ENCODE measurements at places on chromosomes 12 and 14.

DNA sequence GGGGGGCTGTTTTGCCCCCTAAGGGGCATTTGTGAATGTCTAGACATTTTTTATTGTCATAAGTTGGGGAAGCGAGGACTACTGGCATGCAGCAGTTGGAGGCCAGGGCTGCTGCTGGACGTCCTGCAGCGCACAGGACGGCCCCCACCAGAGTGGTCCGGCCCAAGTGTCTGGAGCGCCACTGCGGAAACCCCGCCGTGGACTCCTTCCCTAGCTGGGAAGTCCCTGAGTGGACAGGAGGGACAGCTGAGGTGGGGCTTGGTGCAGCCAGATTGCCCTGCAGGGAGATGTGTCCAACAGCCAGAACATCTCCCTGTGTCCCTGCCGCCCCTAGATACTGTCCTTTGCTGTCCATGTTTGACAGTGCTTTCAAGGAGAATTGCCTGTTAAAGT lies 5.5 kb downstream of the CKB start:
- DNase-seq: no peak

GRCh38 chr12:13786646-13787045 lies 194.8 kb downstream of the GRIN2B start:
- DNase-seq: no peak

DNA sequence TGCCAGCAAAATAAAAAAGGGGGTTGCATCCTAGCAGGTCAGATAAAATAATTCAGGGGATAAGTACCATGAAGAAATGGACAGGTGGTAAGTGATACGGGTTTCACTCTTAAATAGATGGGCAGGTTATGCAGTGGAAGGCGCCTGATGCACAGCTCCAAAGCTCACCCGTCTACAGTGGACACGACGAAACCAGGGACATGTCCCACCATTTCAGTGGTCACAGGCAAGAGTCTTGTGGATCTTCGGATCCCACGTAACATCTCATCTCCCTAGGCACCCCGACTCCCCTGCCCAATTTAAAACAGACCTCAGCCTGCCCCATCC lies 60.5 kb downstream of the DDX51 start:
- no peak for DNase-seq

- DNase-seq: no peak
These were observed 8.9 kb upstream of the B4GALNT1 start for GRCh38 chr12:57641699-57642442.

GRCh38 chr12:81957631-81958030 lies 198.5 kb upstream of the PPFIA2 start:
- no peak for DNase-seq

- no peak for DNase-seq
These were observed 170.7 kb upstream of the GZMB start for GRCh38 chr14:24804552-24805212.

DNA sequence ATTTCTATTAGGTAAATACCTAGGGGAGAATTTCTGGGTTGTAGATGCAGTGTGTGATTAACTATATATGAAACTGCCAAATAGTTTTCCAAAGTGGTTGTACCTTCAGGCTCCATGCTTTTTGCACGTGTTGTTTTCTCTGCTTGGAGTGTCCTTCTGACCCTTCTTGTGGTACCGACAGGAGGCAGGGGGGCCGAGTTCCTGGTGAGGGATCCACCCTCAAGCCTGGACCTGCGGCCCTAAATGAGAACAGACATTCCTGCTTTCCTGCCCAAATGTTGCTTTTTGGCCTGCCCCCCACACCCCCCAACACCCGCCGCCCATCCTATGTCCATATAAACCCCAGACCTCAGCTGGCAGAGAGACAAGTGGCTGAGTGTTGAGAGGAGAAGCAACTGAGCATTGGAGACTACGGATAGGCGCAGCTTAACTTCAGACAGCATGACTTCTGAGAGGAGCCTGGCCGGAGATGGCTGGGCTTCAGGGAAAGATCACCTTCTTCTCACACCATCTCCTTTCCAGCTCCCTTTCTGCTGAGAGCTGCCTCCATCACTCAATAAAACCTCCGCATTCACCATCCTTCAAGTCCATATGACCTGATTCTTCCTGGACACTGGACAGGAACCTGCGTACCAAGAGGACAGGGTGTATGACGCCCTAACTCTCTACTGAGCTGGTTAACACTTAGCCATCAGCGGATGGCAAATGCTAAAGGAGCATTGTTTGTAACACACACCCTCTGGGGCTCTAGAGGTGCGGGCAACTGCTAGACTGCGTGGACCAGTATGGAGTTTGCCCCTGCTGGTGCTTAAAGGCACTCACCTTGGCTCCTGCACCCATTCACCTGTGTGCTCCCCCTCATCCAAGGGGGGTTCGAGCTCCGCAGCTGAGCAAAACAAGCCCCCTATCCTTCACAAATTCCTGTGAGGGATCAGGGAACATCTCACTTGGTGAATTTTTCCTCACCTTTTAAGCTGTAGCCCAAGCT lies 194.7 kb upstream of the FBXO33 start:
- no peak for DNase-seq
